ENCODE measurements at places on chromosomes 12 and 14. TPM values are rescaled to one million over a fixed set of nuclear protein-coding genes. Genes with fewer than 3 reads are reported as not detected.

Gene CEP170B
- total RNA-seq = 2.2 TPM

Gene PGF
- total RNA-seq = 0.45 TPM

DNA sequence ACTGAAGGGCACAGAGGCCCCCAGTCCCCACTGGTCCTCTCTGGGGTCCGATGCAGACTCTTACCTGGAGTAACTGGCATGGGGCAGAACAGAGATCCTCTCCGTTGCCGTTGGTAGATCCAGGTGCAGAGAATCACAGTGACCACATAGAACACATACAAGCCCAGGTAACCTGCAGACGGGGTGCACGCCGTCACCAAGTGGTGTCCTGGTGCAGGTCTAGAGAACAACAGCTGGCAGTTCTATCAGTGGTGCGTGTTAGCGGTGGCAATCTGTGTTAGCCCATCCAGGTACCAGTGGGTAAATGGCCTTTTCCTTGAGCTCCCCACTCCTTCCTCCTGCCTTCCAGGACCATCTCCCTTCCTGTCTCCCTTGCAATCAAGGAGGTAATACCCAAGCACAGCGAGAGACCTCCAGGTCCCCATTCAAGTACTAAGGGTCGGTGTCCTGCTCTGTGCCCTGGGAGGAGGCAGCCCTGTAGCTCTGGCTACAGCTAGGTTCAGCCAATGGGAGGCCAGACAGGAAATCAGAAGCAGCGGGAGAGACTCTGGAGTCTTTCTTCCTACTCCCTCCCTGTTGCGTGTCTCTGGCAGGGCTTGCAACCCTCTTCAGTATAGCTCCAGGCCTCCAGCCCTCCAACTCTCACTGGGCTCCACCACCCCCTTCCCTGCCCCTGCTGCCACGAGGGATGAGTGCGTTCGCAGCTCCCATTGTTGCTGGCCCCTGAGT lies 15.8 kb downstream of the SLC8B1 start:
- DNase-seq = no peak

GRCh38 chr12:16344269-16344668 lies 3.2 kb upstream of the MGST1 start:
- DNase-seq = no peak

DNA sequence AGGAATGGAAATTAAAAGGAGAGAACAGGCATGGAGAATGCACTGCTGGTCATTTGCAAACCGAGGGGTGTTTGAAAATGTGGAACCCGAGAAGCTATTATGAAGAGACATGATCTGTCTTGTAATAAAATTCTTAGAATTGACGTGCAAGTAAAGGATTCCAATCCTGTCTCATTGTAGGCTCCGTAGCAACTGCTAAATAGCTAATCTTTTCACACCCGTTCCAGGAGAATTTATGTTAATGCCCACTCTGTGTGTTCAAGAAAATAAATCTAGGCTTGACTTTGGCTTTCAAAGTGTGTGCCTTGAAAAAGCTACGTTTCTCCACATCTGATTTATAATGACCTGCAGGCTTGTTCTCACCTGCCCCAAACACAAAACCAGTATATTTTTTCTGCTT lies 380.9 kb downstream of the GLT1D1 start:
- DNase-seq = no peak

GRCh38 chr12:101021911-101022388 lies 188.1 kb downstream of the SLC5A8 start:
- no peak for DNase-seq

- DNase-seq = no peak
These were observed 52.8 kb downstream of the PPFIBP1 start for GRCh38 chr12:27576667-27577347.

DNA sequence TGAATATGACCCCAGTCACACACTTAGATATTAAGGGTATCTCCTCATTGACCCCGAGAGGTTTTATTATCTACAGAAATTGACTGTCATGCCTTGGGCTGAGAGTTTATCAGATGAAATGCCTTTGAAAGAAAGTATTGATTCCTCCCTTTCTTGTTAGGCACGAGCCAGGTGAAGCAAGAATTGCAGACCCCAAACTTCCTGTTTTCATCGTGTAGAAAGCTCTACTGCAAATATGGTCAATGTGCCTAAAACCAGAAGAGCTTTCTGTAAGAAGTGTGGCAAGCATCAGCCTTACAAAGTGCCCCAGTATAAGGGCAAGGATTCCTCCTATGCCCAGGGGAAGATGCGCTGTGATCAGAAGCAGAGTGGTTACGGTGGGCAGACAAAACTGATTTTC lies 143.9 kb upstream of the FUT8 start:
- no peak for DNase-seq

- DNase-seq = no peak
These were observed 433.6 kb downstream of the AEBP2 start for GRCh38 chr12:19872621-19873540.

DNA sequence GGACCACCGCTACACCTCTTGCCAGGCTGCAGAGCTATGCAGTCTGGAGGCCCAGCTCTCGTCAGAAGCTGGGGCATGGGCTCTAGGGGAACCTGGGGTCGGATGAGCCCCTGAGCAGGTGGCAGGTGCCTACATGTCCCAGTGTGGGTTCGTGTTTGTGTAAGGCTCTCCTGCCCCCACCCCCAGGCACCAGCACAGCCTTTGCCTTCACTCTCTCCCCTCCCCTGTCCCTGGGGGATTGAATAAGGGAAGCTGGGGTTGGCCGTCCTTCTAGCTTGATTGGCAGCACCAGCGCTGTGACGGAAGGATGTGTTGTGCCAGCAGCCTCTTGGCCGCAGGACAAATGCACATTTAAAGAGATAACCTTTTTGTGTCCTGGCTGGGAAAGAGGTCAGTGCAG lies 34.8 kb upstream of the TSPAN9 start:
- no peak for DNase-seq

GRCh38 chr14:42629553-42629952 lies 1022.9 kb downstream of the LRFN5 start:
- no peak for DNase-seq

DNA sequence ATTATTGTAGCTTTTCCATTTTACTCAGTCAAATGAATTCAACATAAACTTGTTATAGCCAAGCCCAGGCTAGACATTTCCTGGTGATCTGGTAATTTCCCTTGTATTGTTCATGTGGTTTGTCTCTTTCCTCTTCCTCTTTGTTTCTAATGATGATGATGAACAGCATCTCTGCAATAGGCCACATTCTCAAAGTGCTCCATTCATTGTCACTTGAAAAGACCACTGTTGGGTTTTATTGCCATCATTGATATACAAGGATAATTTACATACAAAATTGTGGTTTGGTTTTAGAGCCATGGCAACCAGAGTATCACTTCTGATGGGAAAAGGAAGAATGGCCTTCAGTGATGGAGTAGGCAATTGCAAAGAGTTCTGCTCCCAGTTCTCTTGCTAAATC lies 379.3 kb downstream of the RGS6 start:
- no peak for DNase-seq

Measured in activated CD8-positive, alpha-beta T cell treated with anti-CD3 and anti-CD28 coated beads for 36 hours (primary cell).